ENCODE measurements at places on chromosomes 3 and 15. TPM values are rescaled to one million over a fixed set of nuclear protein-coding genes. Genes with fewer than 3 reads are reported as not detected.
A peak's percentile ranks its signal among the peaks of the same experiment; 100 is the strongest.

DNA sequence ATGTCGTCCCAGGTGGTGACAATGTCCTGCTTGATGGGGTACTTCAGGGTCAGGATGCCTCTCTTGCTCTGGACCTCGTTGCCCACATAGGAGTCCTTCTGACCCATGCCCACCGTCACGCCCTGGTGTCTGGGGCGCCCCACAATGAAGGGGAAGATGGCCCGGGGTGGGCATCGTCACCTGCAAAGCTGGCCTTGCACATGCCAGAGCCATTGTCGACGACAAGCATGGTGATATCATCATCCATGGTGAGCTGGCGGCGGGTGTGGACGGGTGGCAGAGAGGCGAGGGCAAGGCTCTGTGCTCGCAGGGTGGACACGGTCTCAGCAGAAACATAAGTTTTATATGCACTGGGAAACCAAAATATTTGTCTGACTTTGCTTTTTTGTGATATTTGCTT is 163.1 kb downstream of the WDR76 start:
- H3K4me1 ChIP-seq: no peaks in the 10 kb centered on the region
- DNase-seq: no peak
- H3K27me3 ChIP-seq: no peaks in the 10 kb centered on the region
- H3K27ac ChIP-seq: no peak overlapping the region
- no peak overlapping the region for H3K4me3 ChIP-seq

Gene RNF7
- total RNA-seq: 139 TPM

- H3K27me3 ChIP-seq: no peaks in the 10 kb centered on the region
- peaks cover 25% of the 10 kb centered on the region for H3K4me1 ChIP-seq
- peak overlapping the region; percentile 79 for H3K4me3 ChIP-seq
Measured at GRCh38 chr3:12483872-12484197, 445 bp upstream of the TSEN2 start.

GRCh38 chr15:74400915-74401757 is 32.6 kb downstream of the SEMA7A start:
- H3K4me1 ChIP-seq: no peaks in the 10 kb centered on the region
- H3K36me3 ChIP-seq: no peaks in the 10 kb centered on the region
- H3K4me3 ChIP-seq: no peak overlapping the region
- DNase-seq: no peak
- H3K27ac ChIP-seq: no peak overlapping the region

Gene DNAH12
- total RNA-seq: not detected

GRCh38 chr3:82558081-82558480 is 796.6 kb upstream of the GBE1 start:
- no peaks in the 10 kb centered on the region for H3K27me3 ChIP-seq
- DNase-seq: no peak
- no peaks in the 10 kb centered on the region for H3K36me3 ChIP-seq

Gene GCNT3
- total RNA-seq: 1.1 TPM

Gene RRP9
- total RNA-seq: 12.4 TPM

GRCh38 chr3:23553353-23553752 is 252.4 kb upstream of the UBE2E1 start:
- H3K27me3 ChIP-seq: no peaks in the 10 kb centered on the region
- no peak for DNase-seq
- H3K36me3 ChIP-seq: no peaks in the 10 kb centered on the region
- no peaks in the 10 kb centered on the region for H3K4me1 ChIP-seq
- no peak overlapping the region for H3K27ac ChIP-seq

GRCh38 chr15:69090197-69090948 is 70.1 kb upstream of the GLCE start:
- H3K4me3 ChIP-seq: no peak overlapping the region
- H3K27ac ChIP-seq: no peak overlapping the region
- no peaks in the 10 kb centered on the region for H3K4me1 ChIP-seq
- no peaks in the 10 kb centered on the region for H3K36me3 ChIP-seq
- H3K27me3 ChIP-seq: peaks cover 8% of the 10 kb centered on the region
- DNase-seq: no peak

Gene PP2D1
- total RNA-seq: not detected

- no peak overlapping the region for H3K27ac ChIP-seq
- H3K4me1 ChIP-seq: peaks cover 3% of the 10 kb centered on the region
- DNase-seq: no peak
- no peaks in the 10 kb centered on the region for H3K27me3 ChIP-seq
- H3K4me3 ChIP-seq: no peak overlapping the region
Measured at GRCh38 chr3:54862526-54862925, 65.3 kb downstream of the LRTM1 start.

Gene SCN11A
- 1.5 TPM for total RNA-seq

GRCh38 chr3:197516517-197516889 is 39.3 kb downstream of the BDH1 start:
- H3K27me3 ChIP-seq: no peaks in the 10 kb centered on the region
- no peak overlapping the region for H3K27ac ChIP-seq
- H3K36me3 ChIP-seq: no peaks in the 10 kb centered on the region
- H3K4me1 ChIP-seq: no peaks in the 10 kb centered on the region
- no peak for DNase-seq
